ENCODE measurements at places on chromosomes 12 and 14.

DNA sequence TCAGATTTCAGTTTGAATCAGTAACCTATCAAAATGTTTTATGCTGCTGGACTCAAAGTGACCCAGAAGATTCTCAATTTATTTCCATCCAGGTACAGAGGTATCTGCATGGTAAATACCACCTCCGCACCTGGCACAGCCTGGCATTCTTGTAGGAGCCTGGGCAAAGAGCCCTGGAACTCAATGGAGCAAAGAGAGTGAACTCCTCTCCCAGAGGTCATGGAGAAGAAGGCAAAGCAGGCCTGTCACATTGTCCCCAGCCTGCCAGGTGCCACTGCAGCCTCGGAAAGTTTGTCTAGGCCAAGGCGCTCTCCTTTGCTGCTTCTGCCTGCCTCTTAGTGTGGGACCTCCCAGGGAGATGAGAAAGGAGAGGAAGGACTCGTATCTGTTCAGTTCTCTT, 319.8 kb downstream of the ZFP36L1 start:
- no peak for DNase-seq

DNA sequence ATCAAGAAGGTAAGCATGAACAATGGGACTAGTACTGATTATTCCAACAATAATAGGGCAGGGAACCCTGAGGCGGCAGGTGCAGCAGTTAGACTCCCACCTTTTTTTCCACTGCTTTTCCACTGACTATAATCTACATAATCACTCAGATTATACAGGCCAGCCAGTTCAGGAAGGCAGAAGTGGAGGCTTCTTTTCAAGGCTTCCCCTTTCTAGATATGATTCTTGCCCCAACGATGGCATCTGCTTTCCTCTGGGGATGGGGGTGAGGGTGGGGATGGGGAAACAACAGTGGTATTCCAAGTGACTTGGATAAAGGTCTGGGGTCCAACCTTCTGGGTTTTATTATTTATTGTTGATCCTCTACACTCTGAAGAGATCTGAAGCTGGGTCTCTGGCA, 331 bp downstream of the NCKAP1L start:
- no peak for DNase-seq

GRCh38 chr14:45633220-45633984, 380.4 kb upstream of the MIS18BP1 start:
- DNase-seq = no peak

DNA sequence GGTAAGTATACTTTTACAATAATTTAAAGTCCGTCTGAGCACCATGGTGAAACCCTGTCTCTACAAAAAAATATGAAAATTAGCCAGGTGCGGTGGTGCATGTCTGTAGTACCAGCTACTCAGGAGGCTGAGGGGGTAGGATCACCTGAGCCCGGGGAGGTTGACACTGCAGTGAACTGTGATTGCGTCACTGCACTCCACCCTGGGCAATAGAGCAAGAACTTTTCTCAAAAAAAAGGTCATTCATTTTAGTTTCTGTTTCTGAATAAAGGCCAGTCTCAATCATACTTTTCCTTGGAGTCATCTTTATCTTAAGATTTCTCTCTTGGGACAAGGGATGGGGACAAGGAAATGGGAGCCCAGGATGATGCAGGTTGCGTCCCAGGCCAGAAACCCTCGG, 12.9 kb downstream of the ANKRD13A start:
- no peak for DNase-seq

DNA sequence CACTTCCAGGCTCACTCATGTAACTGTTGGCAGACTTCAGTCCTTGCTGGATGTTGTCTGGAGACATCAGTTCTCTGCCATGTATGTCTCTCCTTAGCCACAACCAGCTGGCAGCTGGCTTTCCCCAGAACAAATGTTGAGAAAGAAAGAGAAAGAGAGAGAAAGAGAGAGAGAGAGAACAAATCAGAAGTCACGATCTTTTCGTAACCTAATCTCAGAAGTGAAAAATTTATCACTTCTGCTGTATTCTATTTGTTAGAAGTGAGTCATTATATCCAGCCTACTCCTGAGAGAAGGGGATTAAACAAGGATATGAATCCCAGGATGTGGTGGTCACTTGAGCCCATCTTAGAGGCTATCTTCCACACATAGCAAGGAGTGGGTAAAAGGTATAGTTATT, 101.2 kb downstream of the BTG1 start:
- DNase-seq = no peak

DNA sequence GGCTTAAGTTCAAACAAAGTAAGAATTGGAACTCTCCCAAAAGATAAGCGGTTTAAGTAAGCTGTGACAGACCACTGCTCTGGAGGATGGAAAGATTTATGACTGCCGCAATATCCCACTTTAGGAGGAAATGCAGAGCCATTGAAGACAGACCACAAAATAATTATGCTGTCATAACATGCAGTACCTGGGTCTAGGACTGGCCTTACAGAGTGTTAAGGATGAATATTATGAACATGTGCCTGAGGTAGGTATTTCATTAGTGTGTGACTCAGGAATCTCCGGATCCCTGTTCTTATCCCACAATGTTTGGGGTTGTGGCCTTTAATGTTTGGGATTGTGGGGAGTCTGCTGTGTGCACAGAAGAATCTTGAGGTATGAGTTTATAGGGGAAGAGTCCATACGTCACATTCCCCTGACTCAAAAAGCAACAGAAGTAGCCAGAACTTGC, 114.9 kb downstream of the SAMD4A start:
- no peak for DNase-seq
